ENCODE measurements at places on chromosomes 6 and 20.

DNA sequence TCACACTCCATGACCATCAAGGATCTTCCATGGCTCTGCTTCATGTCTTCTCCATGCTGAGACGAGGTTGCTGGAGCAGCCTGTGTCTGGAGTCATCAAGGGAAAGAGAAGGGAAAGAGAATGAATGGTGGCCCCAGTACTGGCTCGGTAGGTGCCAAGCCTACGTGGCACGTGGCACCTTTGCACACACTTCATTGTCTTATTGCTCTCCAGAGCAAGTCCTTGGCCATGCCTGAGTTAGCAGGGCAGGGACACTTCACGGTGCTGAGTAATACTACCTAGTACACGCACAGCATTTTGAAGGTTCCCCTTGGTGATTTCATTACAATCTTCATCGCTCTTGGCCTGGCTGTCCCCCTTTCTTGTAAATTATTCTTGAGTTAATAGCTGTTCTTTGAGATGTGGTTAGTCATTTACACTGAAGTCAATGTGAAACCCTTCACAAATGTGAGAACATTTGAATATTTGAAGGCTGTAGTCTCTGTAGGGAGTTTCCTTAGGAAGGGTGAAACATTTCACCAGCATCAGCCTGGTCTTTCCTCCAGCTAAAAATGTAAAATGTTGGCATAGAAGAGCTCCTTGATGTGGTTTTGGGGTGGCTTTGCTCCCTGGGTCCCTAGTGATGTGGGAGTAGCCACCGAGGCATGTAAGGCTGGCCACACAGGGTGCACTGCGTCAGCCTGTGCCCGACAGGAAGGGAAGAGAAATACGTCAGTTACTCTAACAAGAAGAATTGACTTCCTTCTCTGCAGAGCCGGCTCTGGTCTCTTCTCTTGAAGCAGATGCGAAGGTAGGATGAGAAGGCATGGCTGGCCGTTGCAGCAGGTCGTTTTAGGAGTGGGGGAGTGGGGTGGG is at the start of gene SYTL3:
Gene SYTL3, plus strand, starts transcription at position 766 of the 855 bp plus-strand sequence. CDS start 13,215 bp downstream, outside the sequence.
- peak within 1 kb of the TSS; percentile 97 for H3K27ac ChIP-seq
- H3K4me3 ChIP-seq: peak within 1 kb of the TSS; percentile 83
- no peaks in the 10 kb centered on the region for H3K27me3 ChIP-seq

DNA sequence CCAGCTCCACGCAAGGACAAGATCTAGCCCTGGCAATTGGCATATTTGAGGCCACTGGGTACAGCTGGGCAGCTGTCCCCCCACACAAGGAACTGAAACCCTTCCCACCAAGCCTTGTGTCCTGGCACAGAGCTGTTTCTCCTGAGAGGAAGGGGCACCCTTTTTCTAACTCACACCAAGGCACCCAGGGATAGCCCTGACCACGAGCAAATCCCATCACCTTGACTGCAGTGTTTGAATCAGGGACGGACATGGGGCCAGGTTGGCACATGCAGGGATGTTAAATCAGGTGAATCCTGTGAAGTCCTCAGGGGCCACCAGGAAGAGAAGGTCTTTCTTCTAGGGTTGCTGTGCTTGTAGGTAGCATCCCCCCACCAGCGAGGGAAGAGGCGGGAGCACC is 246.6 kb downstream of the PREX1 start:
- ATAC-seq: no peak
- no peaks in the 10 kb centered on the region for H3K4me1 ChIP-seq
- H3K27ac ChIP-seq: no peak overlapping the region
- no peaks in the 10 kb centered on the region for H3K36me3 ChIP-seq
- no peak overlapping the region for H3K4me3 ChIP-seq
- peaks cover 31% of the 10 kb centered on the region for H3K27me3 ChIP-seq

DNA sequence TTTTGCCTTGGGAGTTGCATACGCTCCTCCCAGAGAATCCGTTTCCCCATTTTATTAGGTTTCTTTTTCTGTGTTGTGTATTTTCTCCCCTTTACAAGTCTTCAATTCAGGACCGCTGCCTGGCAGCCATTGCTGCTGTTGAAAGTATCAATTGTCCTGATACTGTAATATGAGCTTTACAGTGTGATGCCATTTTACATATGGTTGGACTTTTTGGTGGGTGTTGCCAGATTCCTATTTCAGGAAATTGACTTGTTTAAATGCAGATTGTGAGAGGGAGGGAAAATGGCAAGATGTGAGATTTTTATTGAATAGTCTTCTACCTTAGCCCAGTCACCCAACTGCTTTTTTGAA is 1.2 kb downstream of the PANK2 start:
- peaks cover 62% of the 10 kb centered on the region for H3K36me3 ChIP-seq
- no peak for ATAC-seq
- peak overlapping the region; percentile 96 for H3K27ac ChIP-seq
- H3K27me3 ChIP-seq: no peaks in the 10 kb centered on the region
- H3K4me1 ChIP-seq: peaks cover 22% of the 10 kb centered on the region

DNA sequence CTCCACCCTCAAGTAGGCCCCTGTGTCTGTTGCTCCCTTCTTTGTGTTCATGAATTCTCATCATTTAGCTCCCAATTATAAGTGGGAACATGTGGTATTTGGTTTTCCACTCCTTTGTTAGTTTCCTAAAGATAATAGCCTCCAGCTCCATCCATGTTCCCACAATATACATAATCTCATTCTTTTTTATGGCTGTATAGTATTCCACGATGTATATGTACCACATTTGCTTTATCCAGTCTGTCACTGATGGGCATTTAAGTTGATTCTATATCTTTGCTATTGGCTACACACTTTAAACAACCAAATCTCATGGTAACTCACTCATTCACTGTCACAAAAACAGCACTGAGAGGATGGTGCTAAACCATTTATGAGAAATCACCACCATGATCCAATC is 35.5 kb upstream of the VGLL2 start:
- no peaks in the 10 kb centered on the region for H3K36me3 ChIP-seq
- peaks cover 10% of the 10 kb centered on the region for H3K27me3 ChIP-seq
- no peak for ATAC-seq
- no peak overlapping the region for H3K4me3 ChIP-seq
- H3K27ac ChIP-seq: no peak overlapping the region

DNA sequence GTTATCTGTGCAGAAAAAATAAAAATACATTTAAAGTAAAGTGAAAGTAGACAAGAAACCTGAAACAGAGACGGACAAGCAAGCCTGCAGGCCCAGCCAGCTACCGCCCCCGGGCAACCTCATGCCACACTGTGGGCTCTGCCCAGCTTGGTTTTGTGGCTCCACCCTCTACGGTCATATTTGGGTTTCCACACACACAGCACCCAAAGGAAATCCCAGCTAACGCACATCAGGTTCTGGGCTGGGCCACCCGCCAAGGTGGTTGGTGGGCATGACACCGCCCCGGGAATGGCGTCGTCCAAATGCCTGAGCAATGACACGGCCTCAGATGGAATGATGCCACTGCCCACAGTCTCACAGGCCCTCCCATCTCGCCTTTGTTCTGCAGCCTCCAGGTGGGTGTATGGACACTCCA is 22.9 kb downstream of the FAM110A start:
- peak overlapping the region; percentile 33 for H3K4me3 ChIP-seq
- H3K27me3 ChIP-seq: no peaks in the 10 kb centered on the region

DNA sequence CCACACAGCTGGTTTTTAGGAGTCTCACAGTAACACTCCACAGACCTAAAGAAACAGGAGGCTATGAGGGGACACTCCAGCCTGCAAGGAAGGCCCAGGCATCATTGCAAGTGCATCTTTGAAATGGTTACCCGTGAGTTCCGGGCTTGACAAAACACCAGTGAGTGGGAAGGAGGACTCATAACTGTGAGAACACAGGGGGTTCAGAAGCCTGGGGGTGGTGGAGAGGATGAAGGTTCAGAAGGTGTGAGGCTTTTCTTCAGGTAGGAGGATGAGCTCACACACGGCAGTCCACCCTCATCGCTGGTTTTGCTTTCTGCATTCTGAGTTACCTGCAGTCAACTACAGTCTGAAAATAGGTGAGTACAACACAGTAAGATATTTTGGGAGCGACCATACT is 39.9 kb downstream of the MAP7 start:
- H3K4me3 ChIP-seq: no peak overlapping the region
- no peaks in the 10 kb centered on the region for H3K36me3 ChIP-seq
- no peak overlapping the region for H3K27ac ChIP-seq
- H3K4me1 ChIP-seq: peaks cover 4% of the 10 kb centered on the region

- no peaks in the 10 kb centered on the region for H3K36me3 ChIP-seq
- H3K4me1 ChIP-seq: no peaks in the 10 kb centered on the region
- peak; percentile 61 for ATAC-seq
- no peaks in the 10 kb centered on the region for H3K27me3 ChIP-seq
These were observed 782 bp downstream of the TRMT11 start for GRCh38 chr6:125987026-125987617.
